OCI-LY7 (cell line): ENCODE measurements at places on chromosomes 3 and 15.

- DNase-seq: no peak
Observed at GRCh38 chr3:99084156-99084555, 182.7 kb upstream of the DCBLD2 start.

GRCh38 chr15:75238150-75238549, 20.0 kb upstream of the GOLGA6C start:
- no peak for DNase-seq

DNA sequence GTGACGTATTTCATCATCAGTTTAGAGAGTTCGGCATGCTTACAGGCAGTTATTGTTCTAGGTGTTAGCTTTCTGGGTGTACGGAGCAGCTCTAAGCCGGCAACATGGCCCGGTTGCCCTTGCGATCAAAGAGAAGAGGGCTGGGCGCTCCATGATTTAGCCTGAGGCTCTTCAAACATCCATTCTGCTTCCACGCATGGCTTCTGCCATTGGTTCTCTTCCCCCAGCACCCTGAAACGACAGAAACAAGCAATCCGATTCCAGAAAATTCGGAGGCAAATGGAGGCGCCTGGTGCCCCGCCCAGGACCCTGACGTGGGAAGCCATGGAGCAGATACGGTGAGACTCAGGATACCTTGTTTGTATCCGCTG, 574 bp downstream of the NGRN start:
- no peak for DNase-seq

- no peak for DNase-seq
Observed at GRCh38 chr3:185713015-185713414, 111.8 kb downstream of the IGF2BP2 start.

- no peak for DNase-seq
Observed at GRCh38 chr3:71225951-71226564, 357.5 kb downstream of the FOXP1 start.

DNA sequence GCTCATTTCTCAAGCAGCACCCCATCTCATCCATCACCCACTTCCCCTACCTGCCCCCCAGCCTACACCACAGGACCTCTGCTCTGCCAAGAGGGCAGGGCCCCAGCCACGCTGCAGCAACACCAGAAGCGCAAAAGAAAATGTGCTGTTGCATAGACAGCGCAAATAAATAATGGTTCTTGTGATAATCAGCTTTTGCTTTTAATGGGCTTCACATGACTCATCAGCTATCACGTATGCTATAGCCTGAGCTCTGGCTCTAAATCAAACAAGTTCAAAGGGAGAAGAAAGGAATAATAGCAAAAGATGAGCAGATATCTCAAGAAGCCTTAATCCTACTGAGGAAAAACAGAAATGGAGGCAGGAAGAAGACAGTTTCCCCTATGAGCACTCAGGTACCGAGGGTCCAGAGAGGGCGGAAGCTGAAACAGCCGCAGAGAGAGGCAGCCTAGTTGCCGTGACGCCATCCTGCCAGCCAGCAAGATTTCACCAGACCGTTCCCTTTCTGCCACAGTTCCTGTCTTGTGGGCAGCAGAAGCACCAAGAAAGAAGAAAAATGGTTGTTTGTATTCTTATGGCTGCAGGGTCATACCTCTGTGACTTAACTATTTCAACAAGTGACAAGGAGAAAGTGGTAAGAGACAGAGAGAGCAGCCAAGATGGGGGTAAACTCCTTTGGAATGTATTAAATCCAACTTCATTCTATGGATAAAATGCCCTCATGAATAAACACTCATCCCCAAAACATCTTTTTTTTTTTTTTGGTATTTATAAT, 22.0 kb downstream of the RAB27A start:
- no peak for DNase-seq

DNA sequence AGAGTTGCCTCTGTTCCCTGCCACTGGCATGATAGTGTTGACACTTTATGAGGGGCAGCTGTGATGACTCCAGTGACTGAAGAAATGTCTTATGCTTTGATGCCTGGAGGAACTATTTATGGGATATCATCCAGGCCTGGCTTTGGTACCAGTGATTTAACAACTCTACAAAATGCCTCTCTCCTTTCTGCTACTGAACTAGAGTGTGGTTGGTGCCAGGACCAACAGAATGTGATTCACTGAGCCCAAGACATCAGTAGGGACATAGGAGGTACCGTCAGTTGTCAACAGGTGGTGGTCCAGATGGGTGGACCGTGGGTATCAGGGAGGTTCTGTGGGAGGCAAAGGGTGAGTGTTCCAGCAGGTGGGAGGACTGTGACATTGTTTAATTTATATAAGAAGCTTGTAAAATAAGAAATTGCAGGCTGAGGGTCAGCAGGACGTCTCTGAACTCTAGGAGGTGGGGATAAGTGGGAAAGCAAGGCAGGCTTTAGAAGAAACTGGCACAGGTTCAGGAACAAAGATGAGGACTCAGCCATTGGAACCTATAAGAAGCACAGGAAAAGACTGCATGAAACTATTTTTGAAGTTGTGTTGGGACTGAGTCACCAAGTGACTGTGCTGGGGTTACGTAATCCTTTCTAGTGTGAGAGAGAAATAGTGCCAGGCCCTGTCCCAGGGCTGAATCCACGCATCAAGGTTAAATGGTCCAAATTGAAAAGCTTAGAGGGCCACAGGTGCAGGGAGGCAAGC, 28.5 kb upstream of the SLC7A14 start:
- no peak for DNase-seq

DNA sequence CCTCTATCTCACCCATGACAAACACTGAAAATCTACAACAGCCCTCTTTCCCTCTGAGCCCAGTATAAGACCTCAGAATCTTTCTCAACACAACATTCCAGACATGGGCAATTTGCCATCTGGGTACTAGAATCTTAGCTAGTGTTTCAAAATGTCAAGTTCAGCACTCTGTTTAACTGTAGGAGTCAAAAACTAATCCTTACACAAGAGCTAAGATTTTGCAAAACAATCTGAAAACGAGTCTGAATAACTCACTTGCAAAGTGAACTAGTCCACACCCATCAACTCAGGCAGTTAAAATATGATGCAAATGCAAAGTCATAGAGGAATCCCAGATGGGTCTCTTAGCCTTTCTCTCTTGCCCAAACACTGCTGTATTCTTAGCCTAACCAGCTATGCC, 67.8 kb downstream of the GPR176 start:
- DNase-seq: no peak

DNA sequence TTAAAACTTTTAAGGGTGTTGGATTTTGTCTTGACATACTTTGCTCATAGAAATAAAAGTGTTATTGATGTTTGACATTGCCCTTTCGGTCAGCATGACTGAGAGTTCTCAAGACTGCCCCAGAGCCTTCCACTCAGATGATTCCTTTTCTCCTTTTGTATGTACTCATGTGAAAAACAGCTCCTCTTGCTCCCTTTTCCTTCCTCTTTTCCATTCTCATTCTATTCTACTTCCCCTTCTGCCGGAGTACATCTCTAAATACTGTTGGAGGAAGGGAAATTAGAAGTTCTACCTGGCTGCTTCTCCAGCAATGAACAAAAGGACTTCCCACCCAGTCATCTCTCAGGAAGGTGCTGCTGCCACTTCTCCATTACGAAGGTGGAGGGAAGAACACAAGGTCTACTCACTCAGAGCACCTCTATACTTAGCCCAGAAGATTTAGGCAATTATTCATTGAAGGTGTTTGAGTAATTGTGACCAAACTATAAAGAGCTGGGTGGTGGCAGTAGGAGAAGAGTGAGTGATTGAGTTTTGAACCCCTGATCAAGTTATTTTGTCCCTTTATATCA, 163.8 kb upstream of the MBNL1 start:
- no peak for DNase-seq

GRCh38 chr3:124890573-124891190, 3.5 kb upstream of the ITGB5 start:
- DNase-seq: no peak

- no peak for DNase-seq
Observed at GRCh38 chr3:3665961-3666640, 133.1 kb upstream of the LRRN1 start.

DNA sequence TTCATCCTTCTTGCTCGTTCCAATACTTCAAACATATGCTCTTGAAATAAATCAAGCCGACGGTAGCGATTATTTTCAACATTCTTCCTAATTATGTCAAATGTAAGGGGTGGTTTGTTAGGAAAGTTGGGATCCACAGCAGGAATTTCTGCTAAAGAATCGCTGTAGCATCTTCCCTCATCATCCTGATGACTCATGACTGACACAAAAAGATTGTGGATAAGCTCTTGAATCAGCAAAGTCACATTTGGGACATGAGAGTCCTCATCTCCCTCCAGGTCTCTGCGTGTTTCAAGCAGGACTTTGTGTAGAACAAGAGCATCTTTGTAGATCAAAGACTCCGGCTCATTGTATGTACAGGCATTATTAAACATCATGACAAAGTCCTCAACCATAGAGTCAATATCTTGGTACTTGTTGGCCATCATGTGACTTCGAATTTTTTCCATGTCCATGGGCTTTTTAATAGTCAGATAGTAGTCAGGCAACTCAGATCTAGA, 73.0 kb downstream of the UQCC5 start:
- DNase-seq: no peak

DNA sequence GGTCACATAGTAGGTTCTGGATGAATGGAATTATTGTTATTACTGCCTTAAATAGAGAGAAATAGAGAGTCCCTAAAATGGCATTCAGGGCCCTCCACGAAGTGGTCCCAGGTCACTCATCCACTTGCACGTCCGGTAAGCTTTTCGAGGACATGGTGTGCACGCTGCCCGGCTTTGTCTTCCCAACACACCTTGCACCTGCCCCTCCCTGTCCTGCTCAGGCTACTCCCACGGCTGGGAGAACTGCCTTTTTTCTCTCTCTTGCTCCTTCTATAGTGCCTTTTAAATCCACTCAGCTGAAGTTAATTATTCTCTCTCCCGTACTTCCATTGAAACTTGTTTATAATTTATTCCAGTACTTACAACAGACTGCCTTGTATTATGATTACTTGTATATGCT, 5.6 kb upstream of the DGKG start:
- no peak for DNase-seq

GRCh38 chr15:96073908-96074307, 256.6 kb upstream of the NR2F2 start:
- no peak for DNase-seq

- no peak for DNase-seq
Observed at GRCh38 chr3:134799393-134799792, 4.3 kb downstream of the EPHB1 start.

- no peak for DNase-seq
Observed at GRCh38 chr3:15092686-15093085, 6.3 kb downstream of the RBSN start.

- peak; percentile 57 for DNase-seq
Observed at GRCh38 chr3:65785065-65785645, 253.6 kb downstream of the MAGI1 start.

DNA sequence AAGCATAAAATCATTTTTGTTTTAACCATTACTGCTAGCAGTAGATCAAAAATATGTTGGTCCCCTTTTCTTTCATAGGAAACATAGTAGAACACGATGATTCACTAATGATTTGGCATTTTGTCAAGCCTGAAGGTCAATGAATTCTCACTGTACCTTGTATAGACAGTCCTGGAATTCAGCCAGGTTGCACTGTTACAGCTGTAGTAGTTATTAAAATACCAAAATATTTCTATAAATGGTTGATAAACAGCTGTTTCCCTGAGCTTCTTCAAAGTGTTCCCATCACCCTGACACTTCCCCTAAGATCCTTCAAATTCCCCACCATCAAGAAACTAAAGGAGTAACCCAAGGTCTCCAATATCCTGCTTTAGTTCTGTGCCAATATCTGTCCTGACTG, 200.9 kb downstream of the ATP8B4 start:
- no peak for DNase-seq

DNA sequence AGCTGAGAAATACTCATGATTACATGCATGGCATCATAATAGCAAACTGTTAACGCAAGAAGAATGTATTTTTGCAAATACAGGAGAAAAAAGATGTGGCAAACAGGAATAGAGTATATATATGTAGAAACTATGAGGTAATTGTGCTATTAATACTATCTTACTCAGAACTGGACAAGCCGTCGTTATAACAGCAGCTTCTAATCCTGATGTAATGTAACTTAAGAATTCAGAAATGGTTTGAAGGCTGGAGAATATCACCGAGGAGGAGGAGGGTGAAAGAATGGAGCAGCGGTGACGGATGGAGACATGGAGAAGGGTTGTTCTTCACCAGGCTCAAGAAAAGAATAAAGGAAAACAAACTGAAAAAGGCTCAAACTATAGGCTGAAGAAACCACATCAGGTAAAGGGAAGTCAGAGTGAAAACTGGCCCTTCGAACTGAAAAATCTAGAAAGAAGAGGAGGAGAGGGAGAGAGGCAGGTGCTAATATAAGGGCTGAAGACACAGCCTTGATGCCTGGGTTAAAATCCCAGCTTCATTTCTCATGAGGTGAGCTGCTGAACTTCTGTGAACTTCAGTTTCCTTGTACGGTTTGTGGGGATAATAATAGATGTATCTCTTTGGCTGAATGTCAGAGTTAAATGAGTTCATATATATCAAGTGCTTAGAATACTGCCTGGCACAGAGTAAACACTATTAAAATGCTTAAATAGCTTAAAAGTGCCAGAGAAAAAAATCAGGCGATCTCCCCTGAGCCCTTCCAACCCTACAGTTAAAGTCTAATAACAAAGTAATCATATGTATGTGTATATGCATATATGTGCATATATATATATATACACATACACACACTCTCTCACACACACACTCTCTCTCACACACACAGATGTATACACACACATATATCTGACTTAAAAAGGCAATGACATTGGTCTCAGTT, 43.9 kb downstream of the GOLIM4 start:
- no peak for DNase-seq

- DNase-seq: peak; percentile 18
Observed at GRCh38 chr3:11373654-11374053, 101.5 kb downstream of the ATG7 start.

DNA sequence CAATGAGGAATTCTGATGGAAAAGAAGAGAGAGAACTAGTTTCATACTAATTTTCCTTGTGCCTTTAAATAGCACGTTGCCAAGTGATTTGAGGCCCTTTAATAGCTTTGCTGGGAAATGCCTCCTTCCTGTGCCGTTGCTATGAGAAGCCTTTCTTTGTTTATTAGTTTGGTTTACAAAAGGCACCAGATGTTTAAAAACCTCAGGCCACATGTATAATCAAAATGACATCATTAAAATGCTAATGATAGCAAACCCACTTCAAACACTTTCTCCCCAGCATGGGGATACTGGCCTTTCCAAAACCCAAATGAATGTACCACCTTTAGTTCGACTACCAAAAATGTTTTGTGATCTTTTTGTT, 50.0 kb upstream of the TBC1D23 start:
- no peak for DNase-seq

DNA sequence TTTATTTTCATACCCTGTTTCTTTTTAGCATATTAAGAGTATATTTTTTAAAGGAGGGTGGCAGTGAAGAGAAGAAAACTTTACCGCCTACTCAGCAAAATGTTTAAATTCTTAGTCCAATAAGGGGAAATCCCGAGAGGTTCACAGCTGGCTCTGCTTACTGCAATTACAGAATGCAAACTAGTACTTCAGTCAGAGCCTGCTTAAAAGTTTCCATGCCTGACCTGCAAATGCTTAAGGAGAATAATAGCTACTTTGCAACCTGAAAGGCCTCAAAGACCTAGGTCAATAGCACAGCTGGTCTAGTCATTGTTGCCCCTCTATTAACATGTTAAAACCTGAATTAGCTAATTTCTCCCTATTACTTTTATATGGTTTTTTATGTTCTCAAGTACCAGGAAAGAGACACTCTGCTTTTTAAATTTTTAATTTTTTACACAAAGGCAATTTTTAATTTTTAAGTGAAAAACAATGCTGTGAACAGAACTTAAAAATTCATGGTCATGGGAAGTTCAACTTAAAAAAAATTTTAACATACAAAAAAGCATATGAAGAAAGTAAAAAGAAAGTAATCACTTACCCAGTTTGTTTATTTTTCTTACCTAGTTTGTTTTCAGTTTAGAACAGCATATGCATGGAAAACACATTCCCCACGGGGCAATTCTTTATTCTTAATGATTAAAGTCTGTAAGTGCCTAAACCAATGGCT, 79.2 kb downstream of the P3H2 start:
- no peak for DNase-seq
